ENCODE measurements at places on chromosomes 2 and 18.

DNA sequence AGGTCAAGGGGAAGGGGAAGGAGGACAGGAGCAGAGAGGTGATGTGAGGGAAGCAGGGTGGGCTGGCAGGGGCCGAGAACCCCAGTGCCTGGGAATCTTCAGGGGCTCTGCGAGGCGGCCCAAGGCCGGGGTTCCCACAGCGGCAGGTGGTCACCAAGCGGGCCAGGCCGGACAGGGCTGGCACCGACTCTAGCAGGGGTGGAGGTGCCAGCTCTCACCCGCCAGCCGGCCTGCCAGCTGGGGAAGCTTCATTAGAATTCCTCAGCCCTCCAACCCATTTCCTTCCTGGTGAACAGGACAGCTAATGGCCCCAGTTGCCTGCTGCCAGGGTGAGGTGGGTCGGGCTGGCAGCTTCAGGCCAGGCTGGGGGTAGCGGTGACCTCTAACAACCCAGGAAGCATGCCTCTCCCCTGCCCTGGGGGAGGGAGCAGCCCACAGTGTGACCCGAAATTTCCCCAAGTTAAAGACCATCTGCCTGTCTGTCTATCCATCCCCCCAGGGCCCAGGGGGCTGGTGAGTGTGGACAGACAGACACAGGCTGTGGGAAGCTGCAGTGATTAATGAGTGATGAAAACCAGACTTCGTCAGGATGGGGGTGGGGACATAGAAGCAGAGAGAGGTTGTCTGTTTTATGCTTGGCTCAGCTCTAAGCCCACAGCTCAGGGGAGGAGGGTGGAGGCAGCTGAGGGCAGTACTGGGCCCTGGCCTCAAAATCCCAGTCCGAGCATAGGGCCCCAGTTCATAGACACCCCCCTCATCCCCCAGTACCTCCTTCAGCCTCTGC, 144.1 kb downstream of the ZFP36L2 start:
- DNase-seq: peak; percentile 98

DNA sequence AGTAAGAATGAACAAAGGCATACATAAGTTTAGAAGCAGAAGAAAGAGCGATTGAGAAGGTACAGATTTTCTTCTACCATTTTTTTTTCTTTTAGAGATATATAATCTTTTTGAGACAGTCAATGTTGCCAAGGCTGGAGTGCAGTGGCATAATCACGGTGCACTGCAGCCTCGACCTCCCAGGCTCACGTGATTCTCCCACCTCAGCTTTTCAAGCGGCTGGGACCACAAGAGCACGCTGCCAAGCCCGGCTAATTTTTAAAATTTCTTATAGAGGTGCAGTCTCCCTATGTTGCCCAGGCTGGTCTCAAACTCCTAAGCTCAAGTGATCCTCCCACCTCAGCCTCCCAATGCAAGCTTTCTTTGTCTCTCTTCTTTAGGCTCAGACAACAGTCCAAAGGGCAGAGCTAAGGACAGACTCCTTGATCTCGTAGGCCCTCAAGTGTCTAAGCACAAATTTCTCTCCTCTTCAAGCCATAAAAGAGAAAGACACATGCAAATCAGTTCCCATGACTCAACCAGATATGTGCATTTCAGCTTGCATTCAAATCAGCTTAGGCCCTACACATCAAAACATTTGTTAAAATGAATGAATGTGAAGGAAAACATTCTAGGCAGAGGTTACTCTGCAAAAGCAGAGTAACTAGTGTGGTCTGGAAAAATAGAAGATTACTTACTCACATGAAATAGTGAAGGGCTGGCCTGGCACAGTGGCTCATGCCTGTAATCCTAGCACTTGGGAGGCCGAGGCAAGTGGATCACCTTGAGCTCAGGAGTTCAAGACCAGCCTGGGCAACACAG, 18.0 kb downstream of the ITSN2 start:
- peak; percentile 24 for DNase-seq

GRCh38 chr2:206502729-206503128, 59.4 kb downstream of the ADAM23 start:
- DNase-seq: no peak

GRCh38 chr2:133674433-133675331, 106.4 kb upstream of the NCKAP5 start:
- DNase-seq: peak; percentile 74

DNA sequence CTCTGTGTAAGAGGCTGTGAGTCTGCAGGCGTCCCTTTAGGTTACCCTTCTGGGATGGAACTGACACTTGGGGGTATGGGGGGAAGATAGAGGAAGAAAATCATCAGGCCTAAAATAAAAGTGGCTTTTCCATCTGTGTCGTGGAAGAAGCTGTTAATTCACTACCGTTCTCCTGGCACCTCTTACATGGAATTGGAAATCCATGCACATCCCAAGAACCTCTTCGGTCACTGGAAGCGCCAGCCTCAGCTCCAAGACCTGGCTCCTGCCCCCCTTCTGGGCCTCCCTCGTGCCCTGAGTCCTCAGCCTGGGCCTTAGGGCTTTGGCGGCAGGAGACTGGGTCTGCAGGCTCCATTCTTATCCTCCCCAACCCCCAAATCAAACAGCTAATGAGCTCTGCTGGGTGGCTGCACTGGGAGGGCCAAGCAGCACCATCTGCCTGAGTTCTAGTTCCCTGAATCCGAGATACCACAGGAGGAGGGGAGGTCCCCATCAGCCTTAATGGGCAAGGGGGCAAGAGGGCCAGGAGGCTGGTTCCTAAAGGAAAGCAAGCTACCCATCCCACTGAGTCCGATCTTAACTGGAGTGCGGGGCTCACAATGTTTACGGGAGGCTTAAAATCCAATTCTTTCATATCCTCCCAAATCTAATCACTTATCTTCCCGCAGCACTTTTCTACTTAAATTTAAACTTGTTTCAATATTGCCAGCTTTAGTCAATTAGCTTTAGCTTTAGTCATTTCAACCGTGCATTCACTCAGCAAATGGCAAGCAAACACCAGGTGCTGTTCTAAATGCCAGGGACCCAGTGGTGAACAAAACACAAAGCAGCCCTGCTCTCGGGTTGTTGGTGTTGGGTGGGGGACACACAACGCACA, 52.8 kb downstream of the FAM178B start:
- no peak for DNase-seq

- no peak for DNase-seq
Measured at GRCh38 chr18:11989966-11990380, 8.7 kb downstream of the IMPA2 start.
